ENCODE measurements at places on chromosomes 1 and 21.

GRCh38 chr1:244354810-244355278 lies 96.9 kb downstream of the ADSS2 start:
- no peak for DNase-seq

DNA sequence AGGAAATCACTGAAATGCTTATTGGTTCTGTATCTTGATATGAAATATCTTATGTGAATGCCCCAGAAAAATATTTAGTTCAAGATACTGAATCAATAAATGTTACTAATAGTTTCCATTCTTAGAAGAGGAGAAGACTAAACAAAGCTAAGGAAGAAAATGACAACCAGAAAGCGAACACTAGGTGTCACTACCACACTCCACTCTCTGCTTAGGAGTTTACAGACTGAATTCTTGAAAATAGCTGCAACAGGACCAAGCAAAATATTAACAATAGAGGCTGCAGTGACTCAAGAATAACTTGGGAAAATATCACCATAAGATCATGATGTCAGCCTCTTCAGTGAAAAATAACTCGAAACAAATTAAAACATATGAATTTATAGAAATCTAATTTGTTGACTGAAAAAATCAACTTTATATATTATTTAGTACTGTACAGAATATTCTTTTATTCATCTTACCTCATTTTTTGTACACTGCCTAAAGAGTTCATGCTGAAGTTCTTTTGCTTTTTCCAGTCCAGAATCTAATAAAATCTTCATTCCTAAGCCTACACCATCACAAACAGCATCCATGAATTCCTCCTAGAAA lies 61.6 kb downstream of the KIF14 start:
- no peak for DNase-seq

DNA sequence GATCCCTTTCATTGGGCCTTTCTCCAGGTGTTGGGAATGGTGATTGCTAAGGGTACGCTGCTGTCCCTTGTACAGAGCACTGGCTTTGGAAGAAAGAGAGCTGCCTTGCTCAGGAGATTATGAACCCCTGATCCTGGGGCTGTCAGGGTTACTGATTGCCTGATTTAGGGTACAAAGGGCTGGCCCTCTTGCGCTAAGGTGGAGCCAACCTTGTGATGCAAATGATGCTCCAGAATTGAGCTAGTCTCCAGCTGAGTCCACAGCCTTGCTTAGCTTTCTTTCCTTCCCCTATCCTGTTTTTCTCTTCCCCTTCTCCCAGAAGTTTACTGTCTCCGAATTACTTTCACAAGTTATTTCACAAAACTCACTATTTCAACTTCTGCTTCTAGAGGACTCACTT lies 334.7 kb downstream of the AMY1C start:
- no peak for DNase-seq

DNA sequence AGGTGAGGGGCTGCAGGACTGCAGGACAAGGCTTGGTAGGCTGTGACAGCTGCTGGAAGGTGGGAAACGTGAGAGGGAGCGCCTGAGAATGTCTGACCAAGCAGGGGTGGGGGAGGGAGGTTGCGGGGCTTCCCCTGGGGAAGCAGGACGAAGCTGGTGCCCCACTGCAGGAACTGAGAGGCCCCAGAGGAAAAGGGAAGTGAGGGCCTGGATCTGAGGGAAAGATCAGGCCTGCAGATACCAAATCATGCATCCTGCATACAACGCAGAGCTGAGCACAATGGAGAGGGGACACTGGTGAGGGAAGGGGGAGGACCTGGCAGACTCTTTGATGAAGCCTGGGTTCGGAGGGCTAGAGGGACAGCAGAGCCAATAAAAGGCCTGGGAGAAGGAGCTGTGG lies 65.7 kb upstream of the BACE2 start:
- no peak for DNase-seq

GRCh38 chr1:12276225-12276624 lies 46.4 kb downstream of the VPS13D start:
- DNase-seq, result no peak

DNA sequence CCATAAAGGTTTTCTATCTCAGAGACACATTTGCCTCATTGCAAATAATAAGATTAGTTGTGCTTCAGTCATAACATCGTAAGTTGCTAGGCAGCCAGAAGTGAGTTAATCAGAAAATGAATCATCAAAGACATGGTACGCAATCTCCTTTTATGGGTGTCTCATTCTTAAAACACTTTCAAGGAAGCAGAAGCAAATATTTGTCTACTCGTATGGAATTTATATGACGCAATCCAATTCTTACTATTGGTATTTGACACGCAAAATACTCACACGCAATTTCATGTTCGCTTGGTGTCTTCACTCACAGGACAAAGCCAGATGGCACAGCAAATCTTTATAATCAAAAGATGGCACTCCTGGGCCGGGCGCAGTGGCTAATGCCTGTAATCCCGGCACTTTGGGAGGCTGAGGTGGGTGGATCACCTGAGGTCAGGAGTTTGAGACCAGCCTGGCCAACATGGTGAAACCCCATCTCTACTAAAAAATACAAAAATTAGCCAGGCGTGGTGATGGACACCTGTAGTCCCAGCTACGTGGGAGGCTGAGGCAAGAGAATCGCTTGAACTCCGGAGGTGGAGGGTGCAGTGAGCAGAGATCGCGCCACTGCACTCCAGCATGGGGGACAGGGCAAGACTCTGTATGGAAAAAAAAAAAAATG lies 56.4 kb downstream of the HLCS start:
- no peak for DNase-seq

- no peak for DNase-seq
These were observed 25.1 kb downstream of the PLEKHM2 start for GRCh38 chr1:15709226-15709625.

- no peak for DNase-seq
These were observed 97.2 kb downstream of the WDR64 start for GRCh38 chr1:241749041-241749944.

GRCh38 chr21:42746593-42747275 lies 93.3 kb downstream of the PDE9A start:
- no peak for DNase-seq

DNA sequence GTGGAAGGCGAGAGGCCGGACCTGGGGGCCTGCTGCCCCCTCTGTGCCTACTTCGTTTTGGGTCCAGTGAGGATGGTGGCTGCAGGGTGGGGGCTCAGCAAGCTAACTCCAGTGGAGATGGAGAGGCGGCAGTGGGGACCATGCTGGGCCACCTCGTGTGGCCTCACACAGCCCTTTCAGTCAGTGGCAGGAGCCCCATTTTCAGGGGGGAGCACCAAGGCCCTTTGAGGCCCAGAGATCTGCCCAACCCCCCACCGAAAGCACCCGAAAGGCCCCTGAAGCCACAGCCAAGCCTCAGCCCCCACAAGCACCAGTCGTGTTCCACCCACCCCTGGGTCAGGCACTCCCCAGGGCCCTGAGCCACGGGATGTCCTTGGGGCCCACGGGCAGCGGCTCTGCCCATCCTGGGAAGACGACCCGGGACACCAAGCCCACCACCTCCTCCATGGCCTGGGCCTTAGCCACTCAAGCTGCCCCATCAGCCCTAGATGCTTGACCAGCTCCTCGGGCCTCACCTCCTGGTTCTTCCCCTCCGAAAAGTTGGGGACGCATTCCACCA lies 345 bp downstream of the FTCD start:
- no peak for DNase-seq

- DNase-seq, result no peak
These were observed 412.6 kb downstream of the LTN1 start for GRCh38 chr21:28579986-28580550.

- DNase-seq, result no peak
These were observed 118.4 kb upstream of the L1TD1 start for GRCh38 chr1:62076286-62076685.

- no peak for DNase-seq
These were observed 25.3 kb upstream of the CR2 start for GRCh38 chr1:207428783-207429182.

GRCh38 chr1:225691861-225692516 lies 39.1 kb upstream of the ENAH start:
- DNase-seq, result no peak

GRCh38 chr1:108880850-108881249 lies 4.1 kb downstream of the GPSM2 start:
- no peak for DNase-seq

DNA sequence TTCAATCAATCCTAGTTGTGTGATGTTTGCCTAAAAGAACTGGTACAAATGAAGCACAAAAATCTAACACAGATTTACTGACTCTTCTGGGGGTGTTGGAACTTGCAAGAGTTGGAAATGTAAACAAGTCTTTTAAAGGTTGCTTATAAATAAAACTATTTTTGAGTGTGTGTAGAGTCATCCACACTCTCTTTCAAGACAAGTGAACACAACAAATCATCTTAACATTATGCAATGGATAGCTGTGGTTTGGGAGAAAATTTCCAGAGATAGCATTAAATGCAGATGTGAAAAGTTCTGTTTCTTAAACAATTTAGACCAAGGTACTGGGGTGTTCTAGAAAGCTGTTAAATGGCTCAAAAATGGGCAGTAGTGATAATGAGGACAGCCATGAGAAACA lies 28.7 kb downstream of the C1orf87 start:
- no peak for DNase-seq

DNA sequence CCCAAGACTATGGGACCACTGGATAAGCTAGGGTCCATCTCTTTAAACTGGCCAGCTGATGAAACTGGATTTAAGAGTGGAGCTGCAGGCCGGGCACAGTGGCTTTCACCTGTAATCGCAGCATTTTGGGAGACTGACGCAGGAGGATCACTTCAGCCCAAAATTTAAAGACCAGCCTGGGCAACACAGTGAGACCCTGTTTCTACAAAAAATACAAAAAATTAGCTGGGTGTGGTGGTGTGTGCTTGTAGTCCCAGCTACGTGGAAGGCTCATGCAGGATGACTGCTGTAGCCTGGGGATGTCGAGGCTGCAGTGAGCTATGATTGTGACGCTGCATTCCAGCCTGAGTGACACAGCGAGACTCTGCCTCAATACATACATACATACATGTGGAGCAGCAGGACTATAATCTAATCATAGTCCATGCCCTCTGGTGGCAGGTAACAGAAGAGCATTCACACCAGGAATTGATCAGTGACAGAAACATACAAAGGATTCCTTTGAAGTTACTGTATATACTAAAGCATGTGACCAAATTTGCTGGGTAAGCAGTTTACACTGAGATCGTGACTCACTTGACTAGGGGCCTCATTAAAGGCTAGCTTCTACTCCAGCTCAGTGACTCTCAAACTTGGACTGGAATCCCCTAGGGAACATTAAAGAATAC lies 101.5 kb upstream of the SLFNL1 start:
- no peak for DNase-seq

- no peak for DNase-seq
These were observed 17.3 kb upstream of the TTLL10 start for GRCh38 chr1:1156140-1157032.

DNA sequence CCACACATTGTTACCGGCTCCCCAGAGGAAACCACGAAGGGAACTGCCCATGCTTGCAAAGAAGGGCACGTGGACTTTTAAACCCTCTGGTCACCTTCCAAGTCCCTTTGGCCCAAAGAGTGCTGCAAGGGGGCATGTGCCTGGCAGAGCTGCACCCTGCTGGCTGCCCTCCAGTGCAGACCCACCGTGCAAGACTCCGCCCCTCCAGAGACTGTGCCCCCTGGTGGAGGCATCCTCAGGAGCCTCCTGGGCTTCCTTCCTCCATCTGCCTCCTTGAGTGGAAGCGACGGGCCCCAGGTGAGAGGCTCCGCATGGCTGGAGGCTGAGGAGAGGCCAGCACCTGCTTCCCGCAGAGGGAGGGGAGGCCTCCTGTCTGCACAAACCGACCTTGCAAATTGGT lies 100.6 kb downstream of the CRYAA start:
- no peak for DNase-seq

GRCh38 chr1:41695118-41695745 lies 210.7 kb upstream of the EDN2 start:
- no peak for DNase-seq

GRCh38 chr1:110487726-110488125 lies 31.2 kb downstream of the KCNA10 start:
- DNase-seq, result no peak

- DNase-seq, result no peak
These were observed 30.7 kb downstream of the PTPN14 start for GRCh38 chr1:214520544-214521165.

GRCh38 chr1:30386156-30386926 lies 337.0 kb downstream of the MATN1 start:
- no peak for DNase-seq

- DNase-seq, result no peak
These were observed 160.2 kb upstream of the FGGY start for GRCh38 chr1:59136541-59137275.

DNA sequence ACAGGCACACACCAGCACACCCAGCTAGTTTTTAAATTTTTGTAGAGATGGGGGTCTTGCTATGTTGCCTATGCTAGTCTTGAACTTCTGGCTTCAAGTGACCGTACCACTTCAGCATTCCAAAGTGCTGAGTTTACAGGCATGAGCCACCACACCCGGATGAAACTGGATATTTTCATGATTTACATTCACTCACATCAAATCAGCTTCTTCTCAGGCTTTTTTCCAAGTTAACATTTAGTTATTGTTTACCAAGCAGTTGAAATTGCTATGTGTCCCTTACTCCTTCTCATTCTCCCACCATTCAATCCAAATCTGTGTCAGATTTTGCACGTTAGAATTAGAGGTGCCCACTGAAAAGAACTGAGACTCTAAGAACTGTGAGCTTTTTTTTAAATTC lies 18.4 kb downstream of the RIT1 start:
- no peak for DNase-seq

- no peak for DNase-seq
These were observed 84.5 kb downstream of the PLXNA2 start for GRCh38 chr1:208159555-208160258.

- DNase-seq, result no peak
These were observed 21.1 kb downstream of the ZFYVE9 start for GRCh38 chr1:52162947-52163346.

GRCh38 chr1:220703305-220703704 lies 13.1 kb downstream of the C1orf115 start:
- DNase-seq, result no peak

DNA sequence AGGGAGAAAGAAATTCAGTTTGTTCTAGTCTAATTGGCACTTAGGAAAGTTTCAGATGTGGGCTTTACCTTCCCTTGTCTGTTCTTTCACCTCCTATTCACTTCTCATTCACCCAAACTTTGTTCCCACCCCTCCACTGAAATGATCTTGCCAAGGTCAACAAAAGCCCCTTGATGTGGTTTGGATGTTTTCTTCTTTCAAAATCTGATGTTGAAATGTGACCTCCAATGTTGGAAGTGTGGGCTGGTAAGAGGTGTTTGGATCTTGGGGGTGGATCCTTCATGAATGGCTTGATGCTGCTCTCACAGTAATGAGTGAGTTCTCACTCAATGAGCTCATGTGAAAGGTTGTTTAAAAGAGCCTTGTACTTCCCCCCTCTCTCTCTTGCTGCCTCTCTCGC lies 379.3 kb downstream of the HHIPL2 start:
- DNase-seq, result no peak

DNA sequence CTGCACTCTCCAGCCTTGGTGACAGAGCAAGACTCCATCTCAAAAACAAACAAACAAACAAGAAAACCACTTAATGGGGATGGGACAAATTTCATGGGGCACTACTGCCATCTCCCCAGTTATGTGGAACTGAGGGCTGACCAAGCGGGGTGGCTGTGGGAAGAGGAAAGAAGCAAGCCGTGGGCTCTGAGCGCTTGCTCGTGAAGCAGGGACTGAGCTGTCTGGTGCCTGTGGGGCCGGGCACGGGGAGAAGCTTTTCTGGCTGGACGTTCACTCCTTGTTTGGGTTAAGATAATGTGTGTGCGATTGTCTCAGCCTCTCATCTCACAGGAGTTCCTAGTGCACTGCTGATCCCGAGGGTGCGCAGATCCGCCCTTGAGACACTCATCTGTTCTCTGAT lies 22.0 kb upstream of the KIF26B start:
- no peak for DNase-seq

- no peak for DNase-seq
These were observed 1733.0 kb downstream of the MRPL39 start for GRCh38 chr21:23874271-23874670.

- DNase-seq, result no peak
These were observed 218.7 kb upstream of the VAMP3 start for GRCh38 chr1:7552402-7552801.

All from cortex of kidney (tissue), 1 donor.